ENCODE measurements at places on chromosomes 16 and 17.

GRCh38 chr16:85141491-85142128, 29.3 kb upstream of the CIBAR2 start:
- DNase-seq, result no peak

DNA sequence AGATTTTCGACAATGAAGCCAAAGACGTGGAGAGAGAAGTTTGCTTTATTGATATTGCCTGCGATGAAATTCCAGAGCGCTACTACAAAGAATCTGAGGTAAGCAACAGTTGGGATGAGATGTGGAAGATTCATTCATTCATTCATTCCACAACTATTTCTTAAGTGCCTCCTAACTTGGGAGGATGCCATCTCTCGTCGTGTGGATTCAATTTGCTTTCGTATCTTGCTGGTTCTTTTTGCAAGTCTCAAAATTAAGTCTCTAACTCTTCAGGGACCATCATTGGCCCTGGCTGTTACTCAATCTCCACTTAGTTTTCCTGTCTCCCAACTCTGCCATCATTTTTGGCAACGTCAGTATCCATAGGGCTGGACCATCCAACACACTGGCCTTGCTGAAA, 85.6 kb upstream of the NOL11 start:
- DNase-seq, result no peak

- no peak for DNase-seq
Observed at GRCh38 chr16:30018731-30019158, 4.3 kb upstream of the C16orf92 start.

GRCh38 chr17:49595328-49595727, 19.7 kb downstream of the NXPH3 start:
- DNase-seq, result no peak

GRCh38 chr16:23435500-23435899, 17.5 kb downstream of the COG7 start:
- DNase-seq, result peak; percentile 68

- DNase-seq, result peak; percentile 63
Observed at GRCh38 chr17:76179496-76180467, 38.7 kb upstream of the FOXJ1 start.

GRCh38 chr16:87431926-87432325, 39.8 kb downstream of the MAP1LC3B start:
- DNase-seq, result no peak

DNA sequence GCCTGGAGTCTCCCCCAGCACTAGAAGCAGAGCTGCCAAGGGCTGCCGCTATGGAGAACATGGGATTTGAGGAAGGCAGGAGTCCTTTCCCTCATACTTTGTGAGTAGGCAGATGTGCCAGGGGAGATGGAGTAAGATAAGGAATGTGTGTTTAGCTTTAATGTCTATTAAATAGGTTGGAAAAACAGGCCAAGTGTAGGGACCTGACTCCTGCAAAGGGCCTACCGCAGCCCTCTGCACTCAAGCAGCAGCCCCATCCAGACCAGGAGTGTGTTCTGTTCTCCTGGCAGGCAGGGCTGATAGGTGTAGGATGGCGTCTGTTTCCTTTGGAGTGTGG, 1.8 kb upstream of the MIF4GD start:
- DNase-seq, result no peak

- DNase-seq, result no peak
Observed at GRCh38 chr17:7389924-7390910, 4.1 kb downstream of the PLSCR3 start.

- DNase-seq, result no peak
Observed at GRCh38 chr17:78933959-78934568, 8.9 kb upstream of the TIMP2 start.

GRCh38 chr16:78608305-78608776, 508.9 kb downstream of the WWOX start:
- no peak for DNase-seq

DNA sequence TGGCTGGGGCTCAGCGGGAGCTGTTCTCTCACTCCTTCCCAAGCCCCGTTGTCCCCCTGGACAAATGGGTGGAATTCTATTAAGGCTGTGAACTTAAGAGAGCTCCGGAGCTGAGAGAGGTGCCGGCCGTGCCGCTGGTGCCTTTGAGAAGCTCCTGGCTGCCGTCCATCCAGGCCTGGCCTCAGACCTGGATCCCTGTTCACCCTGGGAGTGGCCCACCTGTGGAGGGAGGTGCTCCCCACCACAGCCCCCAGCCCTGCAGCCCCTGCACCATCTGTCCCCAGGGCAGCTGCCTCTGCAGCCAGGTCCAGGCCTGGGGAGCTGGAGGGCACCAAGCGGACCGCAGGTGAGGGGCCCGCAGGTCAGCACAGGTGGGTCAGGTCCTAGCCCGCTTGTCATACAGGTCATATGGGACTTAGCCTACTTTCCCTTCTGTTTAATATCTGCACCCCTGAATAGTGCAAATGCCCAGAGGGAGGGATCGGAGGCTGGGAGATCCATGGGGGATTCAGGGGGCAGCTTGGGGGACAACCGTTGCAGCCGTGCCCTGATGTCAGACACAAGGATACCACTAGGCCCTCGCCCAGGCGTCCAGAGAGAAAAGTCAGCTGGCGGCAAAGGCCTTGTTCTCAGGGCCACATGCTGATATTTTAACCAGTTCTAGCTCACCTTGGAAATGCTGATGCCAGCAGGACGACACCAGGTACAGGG, 15.2 kb upstream of the METRNL start:
- no peak for DNase-seq

DNA sequence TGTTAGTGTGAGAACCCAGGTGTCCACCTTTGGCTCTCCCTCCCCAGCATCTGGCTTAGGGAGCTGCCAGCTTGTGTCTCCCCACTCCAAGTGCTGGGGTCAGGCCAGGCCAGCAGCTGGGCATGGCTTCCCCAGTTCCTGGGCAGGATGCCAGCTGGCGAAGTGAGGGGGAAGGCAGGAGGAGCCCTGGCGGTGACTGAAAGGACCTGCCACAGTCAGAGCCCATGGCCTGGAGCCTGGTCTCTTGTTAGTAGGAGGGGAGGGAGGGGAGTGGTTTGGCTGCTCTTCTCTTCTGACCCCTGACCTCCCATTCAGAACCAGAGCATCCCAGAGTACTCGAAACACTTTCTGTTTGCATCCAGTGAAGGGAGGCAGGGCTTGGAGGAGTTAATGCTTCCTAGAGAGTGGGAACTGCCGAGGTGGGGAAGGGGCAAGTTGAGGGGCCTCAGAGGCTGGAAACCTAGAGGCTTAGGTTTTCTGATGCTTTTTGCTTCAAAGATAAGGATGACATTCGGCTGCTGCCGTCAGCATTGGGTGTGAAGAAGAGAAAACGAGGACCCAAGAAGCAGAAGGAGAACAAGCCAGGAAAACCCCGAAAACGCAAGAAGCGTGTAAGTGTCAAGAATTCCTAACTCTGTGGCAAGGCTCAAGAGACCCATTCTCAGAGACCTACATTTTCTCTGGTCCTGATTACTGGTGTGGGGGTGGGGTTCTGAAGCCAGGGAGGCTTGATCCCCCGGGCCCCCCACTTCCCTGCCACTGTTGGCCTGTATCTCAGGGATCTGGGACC, 772 bp downstream of the CHD3 start:
- peak; percentile 36 for DNase-seq

- DNase-seq, result no peak
Observed at GRCh38 chr17:68532826-68533225, 20.6 kb downstream of the PRKAR1A start.

DNA sequence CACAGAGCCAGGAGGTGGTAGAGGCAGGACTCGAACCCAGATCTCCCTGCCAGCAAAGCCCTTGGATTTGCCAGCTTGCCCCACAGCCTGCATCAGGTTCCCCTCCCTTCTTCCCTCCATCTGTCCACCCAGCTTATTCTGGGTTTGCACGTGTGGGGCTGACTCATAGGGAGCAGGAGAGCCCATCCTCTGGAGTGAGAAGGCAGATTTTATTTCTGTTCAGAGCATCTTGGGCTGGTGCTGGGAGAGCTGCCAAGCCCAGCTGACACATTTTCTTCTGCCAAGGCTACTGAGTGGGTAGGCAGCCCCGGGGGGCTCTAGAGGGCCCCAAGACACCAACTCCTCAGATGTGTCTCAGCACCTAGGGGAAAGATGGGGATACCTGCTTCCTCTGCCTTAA, 106.3 kb upstream of the CRHR1 start:
- DNase-seq, result no peak

GRCh38 chr16:89828199-89828869, at the start of gene SPIRE2:
SPIRE2 (plus strand) TSS chr16:89828475; CDS start chr16:89828551, 76 bp downstream.
- peak; percentile 69 for DNase-seq

- no peak for DNase-seq
Observed at GRCh38 chr17:61325382-61326073, 74.1 kb upstream of the TBX2 start.

DNA sequence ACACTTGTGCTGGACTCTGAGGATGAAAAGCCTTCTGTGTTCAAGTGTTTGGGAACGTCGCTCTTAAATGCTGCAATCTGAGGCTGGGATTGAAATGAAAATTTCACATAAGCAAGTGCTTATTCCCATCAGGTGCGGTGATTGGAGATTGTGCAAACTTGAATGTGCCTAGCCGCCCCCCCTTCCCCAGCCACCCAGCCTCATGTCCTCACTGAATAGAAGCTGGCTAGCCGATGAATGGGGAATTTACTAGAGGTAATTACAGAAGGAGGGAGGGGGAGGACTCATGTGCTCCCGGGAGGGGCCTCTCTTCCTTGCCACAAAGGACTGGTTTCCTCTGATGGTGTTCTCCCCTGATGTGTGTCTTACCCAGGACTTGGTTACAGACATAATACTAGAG, 544.8 kb upstream of the EEF2KMT start:
- DNase-seq, result no peak

GRCh38 chr17:40342504-40343218, 21.9 kb downstream of the GJD3 start:
- no peak for DNase-seq

DNA sequence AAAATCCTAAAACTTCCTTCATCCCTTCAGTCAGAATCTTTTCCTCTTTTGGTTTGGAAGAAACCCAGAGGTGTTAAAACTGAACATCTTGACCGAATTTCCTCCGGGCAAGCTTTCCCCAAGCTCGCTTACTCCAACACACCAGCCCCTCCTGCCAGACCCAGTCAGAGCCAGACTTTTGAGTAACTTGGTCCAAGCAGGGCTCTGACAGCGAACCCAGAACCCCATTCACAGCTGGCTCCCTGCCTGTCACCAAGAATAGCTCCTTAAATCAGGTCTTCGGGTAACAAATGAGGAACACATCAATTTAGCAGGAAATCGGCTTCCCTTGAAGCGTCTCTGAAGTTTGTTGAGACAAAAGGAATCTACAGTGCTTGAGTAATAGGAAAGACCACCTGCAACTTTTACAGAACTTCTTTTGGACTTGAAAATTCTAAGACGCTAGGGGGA, 27.3 kb downstream of the GAS7 start:
- DNase-seq, result no peak

- no peak for DNase-seq
Observed at GRCh38 chr16:24900230-24900629, 54.5 kb downstream of the SLC5A11 start.
